Stimulated activated CD4-positive, alpha-beta T cell treated with anti-CD3 and anti-CD28 coated beads, Interleukin-15, amount 100 ng/mL, for 24 hours (primary cell): ENCODE measurements at places on chromosomes 1 and 21.
A peak's percentile ranks its signal among the peaks of the same experiment; 100 is the strongest.

GRCh38 chr1:55211863-55212262 is 3.3 kb downstream of the USP24 start:
- DNase-seq, result no peak

- no peak for DNase-seq
Measured at GRCh38 chr1:211985556-211986264, 49.6 kb downstream of the INTS7 start.

GRCh38 chr1:169086603-169087455 is 19.7 kb upstream of the ATP1B1 start:
- DNase-seq, result no peak

GRCh38 chr1:10823000-10823401 is 26.6 kb upstream of the CASZ1 start:
- DNase-seq, result no peak

DNA sequence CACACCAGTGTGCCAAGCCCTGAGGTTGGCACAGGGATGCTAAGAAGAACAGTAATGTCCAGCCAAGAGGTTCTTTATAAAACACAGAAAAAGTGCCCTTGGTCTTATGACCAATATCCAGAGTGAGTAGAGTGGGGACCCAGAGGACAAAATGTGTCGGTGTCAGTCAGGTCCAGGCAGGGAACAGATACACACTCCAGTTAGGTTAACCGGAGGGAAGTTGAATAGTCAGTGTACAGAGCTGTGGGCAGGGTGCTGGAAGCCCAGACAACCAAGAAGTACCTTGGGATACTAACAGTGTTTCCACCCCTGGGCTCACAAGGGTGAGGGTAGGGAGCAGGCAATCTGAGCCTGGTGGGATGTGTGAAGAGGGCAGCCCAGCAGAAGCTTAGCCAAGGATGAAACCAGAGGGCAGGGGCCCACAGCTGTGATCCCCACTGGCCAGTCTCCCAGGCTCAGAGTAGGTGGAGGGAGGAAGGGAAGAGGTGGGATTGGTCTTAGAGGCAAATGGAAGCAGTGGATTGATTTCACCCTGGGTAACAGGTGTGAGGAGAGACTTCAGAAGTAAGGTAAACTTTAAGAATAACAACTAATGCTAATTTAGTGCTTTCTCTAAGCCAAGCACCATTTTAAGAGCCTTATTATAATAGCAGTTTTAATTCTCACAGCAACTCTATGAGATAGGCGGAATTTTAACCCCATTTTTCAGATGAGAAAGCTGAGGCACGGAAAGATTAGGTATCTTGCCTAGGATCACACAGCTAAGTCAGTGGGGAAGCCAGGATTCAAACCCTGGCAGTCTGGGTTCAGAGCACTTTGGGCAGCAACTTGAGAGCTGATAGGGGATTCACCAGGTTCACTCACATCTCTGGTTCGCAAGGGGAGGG is 143.4 kb upstream of the HOOK1 start:
- no peak for DNase-seq

GRCh38 chr1:210978316-210978973 is 155.5 kb downstream of the KCNH1 start:
- DNase-seq, result no peak

- no peak for DNase-seq
Measured at GRCh38 chr21:17128132-17128531, 384.7 kb upstream of the CXADR start.

GRCh38 chr1:7584157-7584556 is 186.9 kb upstream of the VAMP3 start:
- DNase-seq, result no peak

GRCh38 chr1:160773093-160773492 is 22.9 kb upstream of the LY9 start:
- DNase-seq, result no peak

GRCh38 chr1:97006044-97006661 is 284.6 kb downstream of the PTBP2 start:
- no peak for DNase-seq

- peak; percentile 72 for DNase-seq
Measured at GRCh38 chr1:154970631-154971340, at the start of gene SHC1. Gene SHC1 (minus strand): TSS chr1:154970747. CDS start chr1:154970526, 221 bp downstream.

DNA sequence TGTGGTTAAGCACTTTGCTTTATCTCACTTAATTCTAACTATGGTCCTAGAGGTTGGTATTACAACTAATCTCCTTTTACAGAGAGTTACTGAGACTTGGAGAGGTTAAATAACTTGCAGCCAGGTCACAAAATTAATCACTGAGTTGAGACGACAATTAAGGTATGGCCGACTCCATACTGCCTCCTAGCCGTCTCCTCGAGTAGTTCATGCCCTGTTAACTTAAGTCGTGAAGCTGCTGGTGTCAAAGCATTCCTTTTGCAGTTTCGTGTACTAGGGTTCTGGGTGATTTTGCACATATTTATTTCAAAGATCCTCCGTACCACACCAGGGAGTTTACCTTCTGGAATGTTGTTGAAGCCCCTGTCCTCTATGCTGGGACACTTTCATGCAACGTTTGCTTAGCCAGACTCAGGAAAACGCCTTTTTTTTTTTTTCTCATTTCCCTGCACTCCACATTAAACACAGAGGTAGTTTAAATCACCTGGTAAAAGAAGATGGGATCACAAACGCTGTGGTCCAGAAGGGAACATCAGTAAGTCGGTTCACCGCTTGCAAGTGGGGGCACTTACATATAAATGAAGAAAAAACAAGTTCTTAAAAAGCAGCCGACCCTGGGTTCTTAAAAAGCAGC is 570 bp upstream of the NEK7 start:
- DNase-seq, result peak; percentile 83

DNA sequence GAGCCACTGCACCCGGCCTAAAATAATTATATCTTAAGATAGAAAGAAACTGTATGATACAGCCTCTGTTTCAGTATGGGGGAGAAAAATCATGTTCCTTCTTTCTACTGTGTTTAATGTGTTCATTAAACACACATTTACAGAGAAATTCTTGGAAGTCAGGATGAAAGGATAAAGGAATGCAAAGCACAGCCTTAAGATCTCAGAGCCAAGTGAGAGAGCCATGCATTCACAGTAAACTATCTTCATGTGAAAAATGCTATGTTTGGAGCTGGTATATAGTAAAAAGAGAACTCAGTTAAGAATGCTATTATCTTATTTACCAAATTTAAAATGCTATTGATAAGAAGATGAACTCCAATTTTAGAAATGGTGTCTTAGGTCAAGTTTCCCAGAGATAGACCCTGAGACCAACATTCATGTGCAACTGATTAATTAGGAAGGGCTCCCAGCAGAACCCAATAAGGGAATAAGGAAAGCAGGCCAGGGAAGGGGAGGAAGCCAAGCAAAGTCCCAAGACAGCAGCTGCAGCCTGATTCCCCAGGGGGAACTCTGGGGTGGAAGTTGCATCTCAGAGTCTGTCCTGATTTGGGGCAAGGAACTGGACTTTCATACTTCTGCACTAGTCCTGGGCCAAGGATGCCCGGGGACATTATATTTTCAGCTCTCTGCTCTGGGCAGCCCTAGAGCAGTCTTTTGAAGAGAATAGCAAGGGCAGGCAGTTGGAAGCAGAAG is 130.0 kb upstream of the ZNF648 start:
- no peak for DNase-seq

- DNase-seq, result peak; percentile 19
Measured at GRCh38 chr1:203768256-203768655, 3.3 kb downstream of the LAX1 start.

GRCh38 chr1:223188618-223189356 is 45.7 kb upstream of the TLR5 start:
- DNase-seq, result no peak

DNA sequence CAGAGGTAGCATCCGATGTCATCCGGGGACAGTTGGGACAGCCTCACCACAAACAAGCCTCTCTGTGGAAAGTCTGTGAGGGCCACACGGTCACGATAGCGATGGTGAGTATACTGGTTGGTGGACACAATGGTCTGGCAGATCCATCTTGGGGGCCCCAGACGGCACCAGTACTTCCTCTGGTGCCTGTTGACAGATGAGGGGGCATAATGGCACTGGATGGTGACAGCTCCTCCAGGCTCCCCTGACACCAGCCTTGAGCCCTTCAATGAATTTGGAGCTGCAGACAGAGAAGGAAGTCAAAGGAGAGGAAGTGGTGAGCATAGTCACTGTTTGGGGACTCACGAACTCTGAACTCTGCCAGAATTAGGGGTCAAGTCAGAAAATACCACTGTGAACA is 8.0 kb downstream of the FCAMR start:
- no peak for DNase-seq

DNA sequence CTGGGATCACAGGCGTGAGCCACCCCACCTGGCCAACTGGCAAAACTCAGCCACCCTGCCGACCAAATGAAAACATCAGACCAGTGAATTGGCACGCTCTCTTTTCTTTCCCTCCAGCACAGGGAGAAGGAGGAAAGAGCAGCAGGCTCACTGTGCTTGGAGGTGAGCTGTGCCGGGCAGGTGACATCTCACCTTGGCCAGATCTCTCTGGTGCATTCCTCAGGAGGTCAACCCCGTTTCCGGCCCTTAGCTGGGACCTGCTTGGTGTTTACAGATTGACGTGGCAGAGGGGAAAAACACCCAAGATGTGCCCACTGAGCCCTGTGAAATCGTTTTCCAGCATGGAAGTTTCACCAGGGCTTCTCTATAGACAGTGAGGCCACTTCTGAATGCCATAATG is 45.1 kb downstream of the TMEM51 start:
- no peak for DNase-seq

DNA sequence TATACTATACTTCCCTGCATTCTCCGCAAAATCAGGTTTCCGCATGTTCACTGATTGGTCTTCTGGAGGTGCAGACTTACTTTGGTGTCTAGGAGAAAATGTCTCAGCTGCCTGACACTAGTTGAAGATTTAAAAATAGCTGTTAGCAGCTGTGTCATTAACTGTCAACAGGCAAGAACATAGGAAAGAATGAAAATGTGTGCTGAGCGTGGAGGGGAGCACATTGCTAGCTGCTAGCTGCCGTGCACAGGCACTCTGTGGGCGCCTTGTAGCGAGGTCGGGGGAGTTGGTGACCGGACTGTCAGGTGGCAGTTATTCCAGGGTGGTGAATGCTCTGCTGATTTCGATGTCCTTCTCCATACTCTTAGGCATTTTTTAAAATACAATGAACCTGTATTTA is 5.2 kb downstream of the FAAH start:
- no peak for DNase-seq

DNA sequence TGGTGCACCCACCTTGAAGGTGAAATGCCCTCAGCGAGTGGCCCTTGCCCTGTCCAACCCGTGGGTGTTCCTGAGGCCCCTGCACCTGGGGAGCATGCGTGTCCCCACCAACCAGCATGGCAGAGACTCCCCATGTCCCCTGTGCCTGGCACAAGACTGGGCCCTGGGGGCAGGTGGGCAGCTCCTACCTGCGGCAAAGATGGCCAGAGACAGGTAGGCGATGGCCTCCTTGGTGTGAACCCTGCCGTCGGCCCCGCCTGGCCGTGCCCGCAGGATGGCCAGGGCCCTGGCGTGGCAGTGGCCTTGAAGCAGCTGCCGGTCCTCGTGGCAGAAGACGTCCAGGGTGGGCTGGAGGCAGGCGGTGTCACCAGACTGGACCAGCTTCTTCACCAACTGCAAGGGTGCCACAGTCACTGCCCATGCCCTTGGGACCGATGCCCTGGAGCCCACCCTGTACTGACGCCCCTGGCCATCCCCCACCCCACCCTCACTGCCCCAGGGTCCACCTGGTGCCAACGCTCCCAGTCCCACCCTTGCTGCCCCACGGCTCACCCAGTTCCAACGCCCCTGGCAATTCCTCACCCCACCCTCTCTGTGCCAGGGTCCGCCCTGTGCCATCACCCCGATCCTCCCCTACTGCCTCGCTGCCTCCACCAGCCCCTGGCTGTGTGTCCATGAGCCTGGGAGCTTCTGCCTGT is 15.7 kb downstream of the TTC34 start:
- DNase-seq, result no peak

- DNase-seq, result no peak
Measured at GRCh38 chr1:95282518-95282895, 48.5 kb downstream of the RWDD3 start.

GRCh38 chr1:86421601-86422280 is 2.2 kb upstream of the CLCA2 start:
- DNase-seq, result no peak

- no peak for DNase-seq
Measured at GRCh38 chr1:110280804-110281203, 58.4 kb upstream of the RBM15 start.

DNA sequence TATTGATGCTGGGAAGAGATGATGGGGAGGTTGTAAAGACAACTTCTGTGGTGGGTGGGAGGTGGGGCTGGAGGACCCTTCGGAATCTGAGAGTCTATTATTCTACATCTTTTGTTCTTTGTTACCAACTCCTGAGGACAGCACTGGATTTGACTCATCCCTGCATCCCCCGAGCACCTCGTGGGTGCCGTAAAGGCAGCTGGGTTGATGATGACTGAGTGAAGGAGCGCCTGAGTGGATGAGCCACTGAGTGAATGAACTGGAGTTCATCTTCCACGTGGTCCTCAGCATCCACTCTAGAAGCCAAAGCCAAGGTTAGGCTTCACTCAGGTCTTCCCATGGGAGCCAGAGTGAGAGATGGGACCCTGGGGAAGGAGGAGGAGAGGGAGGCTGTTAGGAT is 77.6 kb downstream of the LRRN2 start:
- DNase-seq, result no peak

DNA sequence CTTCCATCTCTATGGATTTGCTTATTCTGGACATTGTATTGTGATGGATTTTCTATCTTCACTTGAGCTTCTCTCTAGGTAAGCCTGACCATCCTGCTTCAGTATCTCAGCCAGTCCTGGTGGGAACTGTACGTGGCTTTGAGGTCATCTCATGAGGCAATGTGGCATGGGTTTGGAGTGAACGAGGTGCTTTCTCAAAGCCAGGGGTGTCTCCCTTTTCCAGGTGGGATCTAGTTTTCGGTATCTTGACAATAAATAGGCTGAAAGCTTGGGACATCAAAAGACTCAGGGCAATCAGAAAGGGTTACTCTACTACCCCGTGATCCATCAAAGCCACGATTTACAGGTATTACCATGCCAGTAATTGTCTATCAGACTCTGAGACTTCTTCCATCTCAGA is 40.8 kb downstream of the AZIN2 start:
- DNase-seq, result no peak

DNA sequence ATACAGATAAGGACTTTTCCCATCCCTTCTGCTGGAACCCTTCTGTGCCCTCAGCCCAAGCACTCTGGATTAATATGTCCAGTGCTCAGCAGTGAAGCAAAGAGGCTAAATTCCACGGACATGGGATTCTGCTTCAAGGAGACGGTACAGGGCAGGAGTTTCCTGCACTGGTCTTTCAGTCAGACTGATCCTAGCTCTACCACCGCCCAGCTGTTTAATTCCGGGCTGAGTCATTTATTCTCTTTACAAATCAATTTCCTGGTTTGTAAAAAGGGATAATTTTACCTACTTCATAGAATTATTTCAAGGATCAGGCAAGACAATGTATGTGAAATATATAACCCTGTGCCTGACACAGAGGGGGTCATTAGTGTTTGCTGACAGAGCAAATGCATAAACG is 41.6 kb upstream of the NRDC start:
- no peak for DNase-seq

- peak; percentile 26 for DNase-seq
Measured at GRCh38 chr1:15799004-15799867, 8.2 kb downstream of the UQCRHL start.

- DNase-seq, result no peak
Measured at GRCh38 chr1:160009081-160009480, 22.7 kb downstream of the PIGM start.
